ENCODE measurements at places on chromosomes 3 and 15.
A peak's percentile ranks its signal among the peaks of the same experiment; 100 is the strongest.

GRCh38 chr3:194957743-194958240 is 272.1 kb downstream of the FAM43A start:
- DNase-seq, result no peak

DNA sequence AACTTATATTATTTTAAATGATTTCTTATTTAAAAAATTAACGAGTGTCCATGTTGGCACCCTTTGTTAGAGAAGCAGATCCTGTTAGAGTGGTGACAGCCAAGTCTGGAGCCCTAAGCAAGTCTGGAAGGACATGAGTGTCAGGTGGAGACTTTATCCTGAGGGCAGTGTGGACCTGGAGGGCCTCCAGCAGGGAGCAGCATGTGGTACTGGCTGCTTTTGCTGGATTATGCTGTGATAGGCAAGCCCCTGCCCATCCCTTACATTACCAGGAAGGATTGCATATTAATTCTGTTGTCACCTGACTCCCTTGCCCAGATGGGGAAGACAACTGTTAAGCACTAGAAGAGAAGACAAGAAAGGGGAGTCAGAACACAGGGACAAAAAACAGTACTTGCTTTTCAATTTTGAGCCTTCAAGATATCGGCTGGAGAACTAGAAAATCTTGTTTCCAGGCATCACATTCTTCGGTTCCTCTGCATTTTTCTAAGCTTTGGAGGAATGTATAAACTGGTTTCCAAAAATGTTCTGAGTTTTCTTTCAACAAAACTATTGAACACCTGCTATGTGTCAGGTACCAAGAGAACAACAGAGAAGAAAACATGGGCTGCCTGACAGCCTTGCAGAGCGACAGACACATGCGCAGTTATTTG is 22.7 kb downstream of the ZNF860 start:
- no peak for DNase-seq

DNA sequence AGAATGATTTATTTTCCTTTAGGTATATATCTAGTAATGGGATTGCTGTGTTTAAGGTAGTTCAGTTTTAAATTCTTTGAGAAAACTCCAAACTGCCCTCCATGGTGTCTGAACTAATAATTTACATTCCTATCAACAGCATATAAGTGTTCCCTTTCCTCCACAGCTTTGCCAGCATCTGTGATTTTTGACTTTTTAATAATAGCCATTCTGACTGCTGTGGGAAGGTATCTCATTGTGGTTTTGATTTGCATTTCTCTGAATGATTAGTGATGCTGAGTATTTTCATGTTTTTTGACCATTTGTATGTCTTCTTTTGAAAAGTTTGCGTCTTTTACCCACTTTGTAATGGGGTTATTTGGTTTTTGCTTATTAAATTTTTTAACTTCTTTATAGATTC is 571.6 kb upstream of the CCDC54 start:
- DNase-seq, result no peak

- peak; percentile 76 for DNase-seq
Observed at GRCh38 chr3:48478626-48479555, 25.1 kb downstream of the SHISA5 start.

DNA sequence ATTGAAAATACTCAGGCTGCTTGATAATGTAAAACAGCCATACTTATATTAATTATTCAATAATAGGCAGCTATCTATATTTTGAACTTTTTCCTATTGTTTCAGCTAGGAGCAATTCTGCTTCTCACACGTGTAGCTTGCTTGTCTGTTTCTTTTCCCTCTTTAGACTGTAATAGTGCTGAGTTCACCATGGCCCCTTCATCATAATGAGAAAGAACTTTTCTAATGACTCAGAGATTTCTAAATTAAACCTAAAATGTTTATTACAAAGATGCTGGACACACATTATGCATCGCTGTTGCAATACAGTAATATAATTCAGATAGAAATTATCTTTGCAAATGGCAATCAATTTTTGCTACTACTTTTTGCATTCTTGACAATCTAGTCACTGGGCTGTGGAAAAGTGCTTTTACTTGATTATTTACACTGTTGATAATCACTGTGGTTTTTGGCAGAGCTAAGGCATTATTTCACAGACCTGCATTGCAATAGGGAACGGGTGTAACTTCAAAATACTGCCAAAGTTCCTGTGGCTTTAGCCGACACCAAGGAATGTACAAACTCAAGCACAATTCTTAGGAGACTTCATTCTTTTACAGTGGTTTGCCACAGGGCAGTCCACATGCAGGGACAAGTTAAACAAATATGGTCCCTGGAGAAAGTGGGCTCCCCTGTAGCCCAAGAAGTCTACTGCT is 281.0 kb upstream of the TBL1XR1 start:
- no peak for DNase-seq
